ENCODE measurements at places on chromosomes 3 and 15.
A peak's percentile ranks its signal among the peaks of the same experiment; 100 is the strongest.

GRCh38 chr3:197970588-197970987 lies 10.6 kb downstream of the LMLN start:
- DNase-seq, result no peak

DNA sequence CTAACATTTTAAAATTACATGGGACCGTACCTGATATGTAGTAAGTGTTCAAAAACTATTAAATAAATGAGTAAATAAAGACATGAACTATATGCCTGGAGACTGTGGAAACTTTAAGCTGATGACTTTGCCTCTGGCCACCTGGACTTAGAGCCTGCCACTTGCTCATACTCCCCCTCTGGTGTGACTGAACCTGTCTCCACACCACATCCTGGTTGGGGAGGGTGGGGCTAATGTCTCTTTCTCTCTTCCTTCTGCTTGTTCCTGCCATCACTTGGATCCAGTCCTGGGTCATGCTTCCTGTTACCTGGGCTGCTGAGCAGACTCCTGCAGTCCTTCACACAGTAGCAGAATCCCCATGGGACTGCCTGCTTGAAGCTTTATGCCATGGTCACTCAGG lies 8.2 kb upstream of the TMEM158 start:
- no peak for DNase-seq

GRCh38 chr15:52417957-52418356 lies 110.7 kb downstream of the MYO5A start:
- no peak for DNase-seq

DNA sequence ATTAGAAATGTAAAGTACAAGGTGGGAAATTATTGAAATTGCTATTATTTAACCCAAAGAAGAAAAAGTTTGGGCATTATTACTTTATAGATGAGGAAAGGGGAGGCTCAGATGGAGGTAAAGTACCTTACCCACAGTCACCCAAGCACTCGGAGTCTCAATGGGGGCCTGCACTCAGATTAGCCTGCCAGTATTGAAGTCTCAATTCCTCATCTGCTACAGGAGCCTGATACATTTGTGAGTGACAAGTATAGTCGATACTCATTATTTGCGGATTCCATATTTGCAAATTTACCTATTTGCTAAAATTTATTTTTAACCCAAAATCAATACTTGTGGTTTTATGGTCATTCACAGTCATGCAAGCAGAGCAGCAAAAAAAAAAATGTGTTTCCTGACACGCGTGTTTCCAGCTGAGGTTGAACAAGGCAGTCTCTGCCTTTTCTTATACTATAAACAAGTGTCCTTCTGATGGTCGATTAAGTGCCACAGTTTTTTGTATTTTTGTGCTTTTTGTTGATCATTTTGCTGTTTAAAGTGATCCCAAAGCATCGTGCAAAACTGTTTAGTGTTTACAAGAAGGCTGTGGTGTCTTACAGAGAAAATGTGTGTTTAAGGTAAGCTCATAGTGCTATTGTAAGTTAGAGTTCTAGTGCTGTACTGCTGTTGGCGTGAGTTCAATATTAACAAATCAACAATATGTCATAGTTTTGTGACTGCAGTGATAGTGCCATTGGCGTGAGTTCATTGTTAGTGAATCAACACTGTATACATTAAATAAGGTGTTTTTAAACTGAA lies 48.0 kb downstream of the ARHGEF26 start:
- DNase-seq, result no peak

- no peak for DNase-seq
Measured at GRCh38 chr3:172324611-172325203, 123.5 kb downstream of the GHSR start.

- DNase-seq, result no peak
Measured at GRCh38 chr3:137763594-137763938, 549 bp upstream of the SOX14 start.

DNA sequence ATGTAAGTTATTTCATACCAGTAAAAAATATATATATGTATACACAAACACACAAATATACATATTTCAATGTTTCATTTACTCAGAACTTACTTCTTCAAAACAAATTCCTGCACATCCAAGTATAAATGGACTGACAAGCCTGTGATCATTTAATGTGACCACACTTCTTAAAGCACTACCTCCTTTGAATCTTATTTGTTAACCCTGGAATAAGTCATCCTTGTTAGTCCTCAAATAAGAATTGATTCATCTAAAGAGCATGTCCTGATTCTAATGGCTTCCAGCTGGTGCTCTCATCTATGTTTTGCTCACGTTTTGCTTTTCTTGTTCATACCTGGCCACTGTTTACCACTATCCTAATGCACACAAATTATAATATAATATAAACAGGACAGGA lies 103.9 kb upstream of the UBP1 start:
- no peak for DNase-seq

- DNase-seq, result no peak
Measured at GRCh38 chr3:128215290-128215689, 62.0 kb downstream of the EEFSEC start.

- DNase-seq, result no peak
Measured at GRCh38 chr3:30113906-30114305, 492.5 kb upstream of the TGFBR2 start.

DNA sequence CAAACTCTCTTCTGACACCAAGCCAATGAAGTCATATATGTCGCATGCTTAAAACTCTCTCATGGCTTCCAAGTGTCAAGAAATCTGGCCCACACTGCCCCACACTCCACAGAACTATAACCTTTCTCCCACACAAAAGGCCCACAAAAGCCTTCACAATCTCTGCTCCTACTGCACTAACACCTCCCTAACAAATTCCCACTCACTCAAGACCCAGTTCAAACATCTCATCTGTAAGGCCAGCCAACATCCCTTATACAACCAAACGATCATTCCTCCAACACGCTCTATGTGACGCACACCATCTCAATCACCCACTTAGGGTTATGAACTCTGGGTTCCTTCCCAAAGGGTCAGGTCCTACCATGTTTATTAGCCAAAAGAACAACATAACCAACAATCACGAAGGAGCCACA lies 13.5 kb downstream of the TBC1D2B start:
- no peak for DNase-seq

DNA sequence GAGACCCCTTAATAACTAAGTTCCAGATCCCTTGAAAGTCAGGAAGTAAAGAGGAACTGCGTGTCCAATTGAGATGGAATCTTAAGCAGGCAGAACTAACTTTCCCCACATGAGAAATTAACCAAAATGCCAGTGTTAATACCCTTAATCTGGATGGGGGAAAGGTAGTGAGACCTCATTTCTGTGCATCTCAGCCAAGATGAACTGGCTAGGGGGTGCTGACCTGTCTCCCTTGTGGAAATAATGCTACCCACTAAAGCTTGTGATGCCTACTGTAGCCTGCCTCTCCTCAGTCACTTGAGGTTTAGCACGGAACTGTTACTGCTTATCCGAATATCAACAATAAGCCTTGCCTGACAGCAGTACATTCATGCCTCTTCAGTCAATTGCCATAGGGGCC lies 15.1 kb downstream of the BOC start:
- no peak for DNase-seq

DNA sequence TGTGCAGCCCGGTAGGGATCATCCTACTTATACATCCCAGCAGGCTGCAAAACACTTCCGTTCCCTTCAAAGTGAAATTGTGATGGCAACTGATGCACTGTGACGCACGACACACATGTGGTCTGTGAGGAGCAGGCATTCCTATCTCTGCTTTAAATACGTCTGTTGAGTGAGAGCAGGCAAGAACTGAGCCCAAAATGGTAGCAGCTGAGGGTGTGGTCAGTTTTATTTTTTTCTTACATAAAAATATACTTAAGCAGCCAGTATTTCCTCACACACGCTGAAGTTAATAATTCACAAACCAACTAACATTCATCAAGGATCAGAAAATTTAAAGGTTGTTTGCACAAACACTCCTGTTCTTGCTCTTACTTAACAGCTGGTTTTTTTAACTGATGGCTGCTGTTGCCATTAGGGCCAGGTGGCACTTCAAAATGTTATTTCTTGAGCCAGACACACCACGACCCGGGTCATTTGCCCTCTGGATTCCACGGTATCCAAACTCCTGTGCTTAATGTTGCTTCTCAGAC lies 23.9 kb downstream of the LRIG1 start:
- DNase-seq, result no peak

- no peak for DNase-seq
Measured at GRCh38 chr3:98180319-98180890, 13.9 kb downstream of the OR5H15 start.

DNA sequence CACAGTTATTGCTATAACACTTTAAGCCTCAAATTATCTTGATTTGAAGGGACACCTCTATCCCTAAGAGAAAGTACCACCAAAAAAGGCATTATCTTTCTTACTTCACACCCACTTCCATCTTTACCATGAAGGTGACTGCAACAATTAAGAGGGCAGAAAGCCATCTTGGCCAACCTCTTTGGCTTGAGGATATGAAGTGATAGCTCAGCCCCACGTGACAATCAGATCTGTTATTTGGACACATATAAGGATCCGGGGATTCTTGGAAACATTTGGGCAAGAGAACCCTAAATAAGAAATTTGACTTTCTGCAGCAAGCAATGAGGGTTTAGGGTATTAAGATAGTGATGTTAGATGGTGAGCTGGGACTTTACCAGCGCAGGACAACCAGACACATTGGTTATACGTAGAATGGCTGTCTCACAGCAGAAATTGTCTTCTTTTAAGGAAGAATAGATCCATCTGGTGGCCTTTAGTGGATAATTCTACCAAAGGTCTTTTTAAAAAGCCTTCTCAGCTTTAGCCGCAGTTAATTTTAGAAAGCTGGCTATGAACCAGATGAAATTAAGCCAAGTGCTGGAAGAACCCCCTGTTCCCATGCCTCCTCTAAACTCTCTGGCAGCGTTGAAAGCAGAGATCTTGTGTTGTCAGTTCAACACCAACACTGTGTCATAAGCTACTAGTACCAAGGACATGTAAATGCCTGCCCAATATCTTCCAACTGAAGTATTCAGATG lies 12.3 kb downstream of the HCLS1 start:
- no peak for DNase-seq

- DNase-seq, result no peak
Measured at GRCh38 chr3:15498431-15499214, 22.9 kb downstream of the COLQ start.

GRCh38 chr3:127606981-127607595 lies 8.9 kb downstream of the MCM2 start:
- DNase-seq, result no peak

DNA sequence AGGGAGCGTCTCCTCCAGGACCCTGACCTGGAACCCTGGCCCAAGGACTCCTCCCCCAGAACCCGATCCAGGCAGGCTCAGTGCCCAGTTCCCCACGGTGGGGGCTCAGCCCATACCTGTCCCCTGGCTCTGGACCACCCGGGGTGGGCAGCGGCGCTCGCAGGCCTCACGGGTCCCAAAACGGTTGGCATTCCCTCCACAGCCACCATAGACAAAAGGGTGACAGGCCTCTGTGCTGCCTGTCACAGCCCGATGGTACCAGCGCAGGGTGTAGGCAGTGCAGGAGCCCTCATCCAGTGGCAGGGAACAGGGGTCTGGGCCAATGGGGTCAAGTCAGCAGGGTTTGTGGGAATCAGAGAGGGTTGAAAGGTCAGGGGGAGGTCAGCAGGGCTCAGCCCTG lies 1.1 kb upstream of the UCN2 start:
- DNase-seq, result no peak

- DNase-seq, result peak; percentile 66
Measured at GRCh38 chr3:188948281-188948996, 223.3 kb upstream of the TPRG1 start.

DNA sequence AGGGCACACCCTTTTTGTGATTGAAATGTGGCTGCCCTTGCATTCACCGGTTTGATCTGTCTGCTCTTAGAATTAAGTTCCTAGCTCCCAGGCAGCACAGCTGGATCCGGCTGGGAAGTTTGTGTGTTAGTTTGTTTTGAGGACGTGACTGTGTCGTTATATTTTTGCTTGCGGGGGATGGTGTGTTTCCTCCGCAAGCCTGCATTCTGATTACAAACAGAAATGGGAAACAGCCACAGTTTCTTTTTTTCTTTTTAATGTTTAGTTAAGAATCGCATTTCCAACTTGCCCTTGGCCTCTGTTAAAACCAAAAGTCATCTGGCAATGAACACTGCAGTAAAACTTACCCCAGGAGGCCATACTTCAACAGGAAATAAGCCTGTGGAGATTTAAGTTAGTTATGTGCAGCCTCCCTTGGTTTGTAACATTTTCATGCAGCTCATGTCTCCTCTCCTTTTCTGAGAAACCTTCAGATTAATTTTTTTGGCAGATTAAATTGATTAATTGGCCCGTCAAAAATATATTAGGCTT lies 888 bp downstream of the TMOD3 start:
- DNase-seq, result peak; percentile 39

GRCh38 chr3:11653298-11654055 lies 9.8 kb upstream of the VGLL4 start:
- no peak for DNase-seq

DNA sequence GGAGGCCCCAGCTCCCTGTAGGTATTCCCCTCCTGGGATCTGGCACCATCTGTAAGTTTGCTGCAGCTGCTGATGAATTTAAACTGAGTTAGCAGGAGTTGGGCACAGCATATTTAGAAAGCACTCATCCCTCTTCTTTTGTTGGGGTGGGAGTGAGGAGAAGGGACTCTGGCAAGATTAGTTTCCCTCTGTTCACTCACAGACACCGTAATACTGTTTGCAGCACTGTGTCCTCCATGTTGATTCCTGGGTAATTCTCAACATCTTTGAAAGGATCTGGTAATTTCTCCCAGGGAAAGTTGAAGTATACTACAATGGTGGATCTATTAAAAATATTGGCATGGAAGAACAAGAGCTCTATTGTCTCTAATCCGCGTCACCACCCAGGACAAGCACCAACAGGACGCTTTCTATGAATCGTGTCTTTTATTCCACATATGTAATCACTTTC lies 173.3 kb downstream of the RBMS3 start:
- DNase-seq, result peak; percentile 34

- no peak for DNase-seq
Measured at GRCh38 chr3:99934975-99935797, 117.5 kb downstream of the CMSS1 start.

DNA sequence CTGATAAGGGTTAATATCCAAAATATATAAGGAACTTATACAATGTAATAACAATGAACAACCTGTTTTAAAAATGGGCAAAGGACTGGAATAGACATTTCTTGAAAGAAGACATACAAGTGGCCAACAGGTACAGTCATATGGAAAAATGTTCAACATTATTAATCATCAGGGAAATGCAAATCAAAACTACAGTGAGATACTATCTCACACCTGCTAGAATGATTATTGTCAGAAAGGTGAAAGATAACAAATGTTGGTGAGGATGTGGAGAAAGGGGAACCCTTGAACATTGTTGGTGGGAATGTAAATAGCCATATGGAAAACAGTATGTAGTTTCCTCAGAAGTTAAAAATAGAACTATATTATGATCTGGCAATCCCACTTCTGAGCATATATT lies 20.4 kb downstream of the GOLM2 start:
- DNase-seq, result no peak

GRCh38 chr3:65006300-65006739 lies 318.5 kb upstream of the ADAMTS9 start:
- no peak for DNase-seq

GRCh38 chr3:188956839-188957489 lies 214.8 kb upstream of the TPRG1 start:
- DNase-seq, result peak; percentile 66
